Activated naive CD8-positive, alpha-beta T cell treated with anti-CD3 and anti-CD28 coated beads, Interleukin-2, amount 50 U/mL, for 24 hours (primary cell): ENCODE measurements at places on chromosomes 6 and 20.
A peak's percentile ranks its signal among the peaks of the same experiment; 100 is the strongest.

- DNase-seq = no peak
Measured at GRCh38 chr6:135281227-135281626, 100.1 kb downstream of the MYB start.

DNA sequence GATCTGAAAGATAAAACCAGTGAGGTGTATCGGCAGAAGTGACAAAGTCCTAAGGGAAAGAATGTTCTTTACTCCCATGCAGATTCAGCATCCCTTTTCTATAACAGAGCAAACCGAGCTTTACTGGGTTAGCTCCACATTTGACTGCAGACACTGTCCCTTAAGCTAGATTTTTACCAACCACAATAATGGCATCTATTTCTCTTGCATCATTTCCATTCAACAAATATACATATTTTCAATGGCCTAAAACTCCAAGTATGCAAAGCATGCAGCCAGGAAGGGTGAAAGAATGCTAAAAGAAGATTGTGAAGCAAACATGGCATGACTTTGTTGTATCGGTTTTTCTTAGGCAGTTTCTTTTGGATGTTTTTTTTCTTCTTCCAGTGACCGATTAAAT is 255.4 kb downstream of the OGFRL1 start:
- no peak for DNase-seq

- DNase-seq = no peak
Measured at GRCh38 chr6:33691456-33692077, 19.9 kb downstream of the UQCC2 start.

- no peak for DNase-seq
Measured at GRCh38 chr6:114521926-114522325, 179.1 kb upstream of the HS3ST5 start.

DNA sequence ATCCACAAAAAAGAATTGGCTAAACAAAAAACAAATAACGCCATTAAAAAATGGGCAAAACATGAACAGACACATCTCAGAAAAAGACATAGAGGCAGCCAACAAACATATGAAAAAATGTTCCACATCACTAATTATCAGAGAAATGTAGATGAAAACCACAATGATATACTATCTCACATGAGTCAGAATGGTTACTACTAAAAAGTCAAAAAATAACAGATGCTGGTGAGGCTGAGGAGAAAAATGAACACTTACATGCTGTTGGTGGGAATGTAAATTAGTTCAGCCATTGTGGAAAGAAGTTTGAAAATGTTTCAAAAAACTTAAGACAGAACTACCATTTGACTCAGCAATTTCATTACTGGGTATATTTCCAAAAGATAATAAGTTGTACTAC is 430.1 kb upstream of the JAG1 start:
- DNase-seq = no peak

GRCh38 chr6:21992178-21992967 is 304.5 kb downstream of the PRL start:
- no peak for DNase-seq

DNA sequence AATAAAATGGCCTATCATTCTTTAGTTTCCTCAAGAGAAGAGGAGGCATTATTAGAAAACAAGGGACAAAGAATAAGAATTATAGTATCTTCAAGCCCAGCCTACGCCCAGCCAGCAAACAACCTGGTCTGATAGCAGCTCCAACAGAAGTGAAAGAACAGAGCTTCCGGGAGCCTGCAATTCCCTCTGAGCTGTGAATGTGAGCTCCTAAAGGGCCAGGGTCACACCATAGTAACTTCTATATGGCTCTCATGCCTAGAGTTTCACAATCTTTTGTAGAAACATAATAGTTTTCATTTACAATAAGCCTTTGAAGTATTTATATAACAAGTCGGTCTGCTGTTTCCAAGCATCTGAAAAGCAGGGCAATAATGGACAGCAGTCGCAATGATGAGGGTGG is 116.5 kb downstream of the SMLR1 start:
- no peak for DNase-seq

DNA sequence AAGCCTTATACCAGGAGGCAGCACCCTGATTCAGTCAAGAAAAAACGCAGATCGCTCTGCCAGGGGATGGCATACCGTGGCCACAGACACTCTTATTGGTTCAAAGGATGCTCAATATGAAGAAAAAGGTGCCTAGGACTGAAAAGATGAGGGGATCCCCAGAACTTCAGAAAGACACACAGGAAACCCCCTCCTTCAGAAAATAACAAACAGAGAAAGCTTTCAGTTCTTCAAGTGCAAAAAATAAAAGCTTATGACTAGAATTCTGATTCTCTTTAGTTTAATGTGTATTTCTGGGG is 17.7 kb upstream of the MYB start:
- DNase-seq = peak; percentile 44

GRCh38 chr6:166785131-166785530 is 158.1 kb upstream of the RPS6KA2 start:
- DNase-seq = no peak

DNA sequence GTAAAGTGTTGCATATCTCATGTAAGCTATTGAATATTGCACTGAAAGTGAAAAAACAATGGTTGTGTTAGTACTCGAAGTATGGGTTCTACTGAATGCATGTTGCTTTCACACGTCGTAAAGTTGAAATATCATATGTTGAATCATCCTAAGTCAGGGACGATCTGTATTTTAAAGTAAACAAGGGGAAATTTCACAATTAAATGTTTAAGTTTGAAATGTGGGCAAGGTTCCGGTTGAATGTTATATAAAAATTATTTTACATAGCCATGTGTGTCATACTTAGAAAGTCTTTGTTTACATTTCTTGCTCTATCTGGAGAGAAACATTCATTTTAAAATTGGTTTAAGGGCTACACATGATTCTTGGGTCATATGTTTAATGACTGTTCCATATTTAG is 76.8 kb downstream of the AKAP7 start:
- no peak for DNase-seq

- DNase-seq = no peak
Measured at GRCh38 chr6:54085541-54085940, 25.7 kb upstream of the MLIP start.

DNA sequence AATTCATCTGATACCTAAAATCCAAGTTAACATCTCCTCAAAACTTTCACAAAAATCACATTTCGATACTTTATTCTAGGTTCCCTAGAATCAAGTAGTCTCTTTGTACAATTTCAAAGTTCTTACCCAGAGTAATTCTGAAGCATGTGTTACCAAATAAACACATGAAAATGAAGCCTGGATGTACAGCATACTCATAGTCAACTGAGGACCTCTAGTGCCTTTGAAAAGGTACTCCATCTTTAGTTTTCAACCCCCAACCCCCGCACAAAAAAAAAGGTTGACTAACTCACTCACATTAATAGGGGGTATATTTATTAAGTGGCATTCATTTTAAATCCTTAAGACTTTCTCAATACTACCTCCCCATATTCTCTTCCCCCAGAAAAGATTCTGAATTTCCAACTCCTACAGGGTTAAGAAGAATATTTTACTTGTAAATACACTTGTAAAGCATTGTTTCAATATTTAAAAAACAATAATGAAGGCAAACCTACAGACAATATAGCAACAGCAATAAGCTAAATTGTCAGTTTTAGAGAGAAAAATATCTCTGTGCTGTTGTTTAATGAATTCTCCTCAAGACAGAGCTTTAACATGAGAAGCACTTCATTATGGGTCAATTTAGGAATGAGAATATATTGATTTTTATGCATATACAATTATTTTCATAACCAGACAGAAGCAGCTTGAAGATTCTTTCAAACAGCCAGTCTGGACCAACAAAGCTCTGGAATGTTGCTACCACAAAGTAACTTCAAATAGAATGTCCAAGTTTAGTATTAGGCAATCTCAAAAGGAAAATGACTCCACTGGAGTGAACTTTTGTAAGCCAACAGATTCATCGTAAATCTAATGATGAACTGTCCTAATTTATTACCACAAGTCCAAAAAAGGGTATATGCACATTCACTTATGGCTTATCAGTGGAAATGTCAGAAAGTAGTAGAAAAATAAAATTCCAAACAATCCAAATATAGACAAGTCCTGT is 3.3 kb downstream of the PLN start:
- no peak for DNase-seq
